ENCODE measurements at places on chromosomes 5 and 9.

DNA sequence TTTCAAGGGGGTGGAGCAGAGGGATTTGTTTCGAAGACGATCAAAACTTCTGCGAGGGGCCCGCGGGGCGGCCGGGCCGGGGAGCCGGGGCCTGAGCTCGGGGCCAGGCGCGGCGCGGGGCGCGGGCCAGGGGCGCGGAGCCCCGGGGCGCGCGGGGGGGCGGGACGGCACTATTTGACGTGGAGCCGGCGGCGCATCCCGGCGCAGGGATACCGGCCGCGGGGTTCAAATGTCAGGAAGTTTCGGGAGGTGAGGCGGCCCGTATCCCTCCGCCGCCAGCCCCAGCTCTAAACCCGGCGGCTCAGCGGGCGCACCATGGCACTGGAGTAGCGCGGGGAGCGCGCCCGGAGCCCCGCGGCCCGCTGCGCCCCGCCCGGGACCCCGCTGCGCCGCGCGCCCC lies at the start of gene LMX1B:
LMX1B (plus strand) TSS at position 278 of the 400 bp plus-strand sequence. CDS start 522 bp downstream, outside the sequence.
- no peak for DNase-seq

DNA sequence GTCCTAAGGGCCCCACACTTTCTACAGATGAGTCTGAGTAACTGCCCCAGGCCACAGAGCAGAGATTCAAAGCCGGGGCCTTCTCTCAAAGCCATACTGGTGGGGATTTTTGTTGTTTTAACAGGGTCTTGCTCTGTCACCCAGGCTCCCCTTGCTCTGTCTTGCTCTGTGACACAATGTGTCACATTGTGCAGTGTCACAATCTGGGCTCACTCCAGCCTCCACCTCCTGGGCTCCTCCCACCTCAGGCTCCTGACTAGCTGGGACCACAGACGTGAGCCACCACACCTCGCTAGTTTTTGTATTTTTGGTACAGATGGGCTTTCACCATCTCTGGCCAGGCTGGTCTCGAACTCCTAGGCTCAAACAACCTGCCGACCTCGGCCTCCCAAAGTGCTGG lies 8.6 kb downstream of the AGPAT2 start:
- DNase-seq, result no peak

GRCh38 chr5:144144956-144145751 lies 25.3 kb downstream of the YIPF5 start:
- DNase-seq, result no peak

GRCh38 chr5:66149950-66150349 lies 5.8 kb downstream of the SREK1 start:
- DNase-seq, result no peak

- DNase-seq, result no peak
Measured at GRCh38 chr5:176735383-176736265, 74.7 kb upstream of the UNC5A start.

- DNase-seq, result no peak
Measured at GRCh38 chr9:4305065-4305985, 5.5 kb upstream of the GLIS3 start.

- peak; percentile 43 for DNase-seq
Measured at GRCh38 chr5:95730011-95730700, 980 bp upstream of the RHOBTB3 start.

GRCh38 chr5:61026004-61026403 lies 81.0 kb downstream of the NDUFAF2 start:
- DNase-seq, result no peak
